ENCODE measurements at places on chromosomes 6 and 20.

GRCh38 chr6:15296735-15297134 is 50.9 kb downstream of the JARID2 start:
- DNase-seq = peak; percentile 17

DNA sequence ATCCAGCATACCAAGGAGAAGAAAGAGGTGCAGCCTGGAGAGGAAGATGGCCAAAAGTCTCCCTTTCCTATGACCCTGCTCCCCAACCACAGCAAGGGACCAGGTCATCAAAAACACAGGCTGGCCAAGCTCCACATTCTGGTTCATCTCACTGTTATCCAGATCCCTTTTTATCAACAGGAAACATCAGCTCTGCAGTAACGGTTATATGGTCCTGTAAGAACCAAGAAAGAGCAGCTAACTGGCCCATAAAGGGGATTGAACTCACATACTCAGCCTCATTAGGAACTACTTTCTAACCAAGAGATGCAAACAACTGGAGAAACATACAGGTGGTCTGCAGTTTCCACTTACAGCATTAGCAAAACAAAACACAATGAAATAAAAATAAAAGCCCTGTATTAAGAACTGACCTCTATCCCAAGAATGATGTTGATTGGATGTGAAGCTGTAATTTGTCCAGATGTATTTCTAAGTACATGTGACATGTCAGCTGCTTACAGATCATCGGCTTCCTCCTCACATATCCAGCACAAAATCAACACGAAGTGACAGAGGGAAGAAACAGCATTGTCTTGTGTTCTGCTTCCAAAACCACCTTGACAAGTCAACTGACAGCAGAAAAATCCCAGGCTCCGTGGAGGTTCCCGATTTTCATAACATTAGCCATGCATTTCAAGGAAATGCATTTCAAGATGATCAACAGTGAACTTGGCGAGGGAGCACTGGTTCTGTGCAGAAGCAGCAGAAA is 557.2 kb upstream of the AGPAT4 start:
- no peak for DNase-seq

DNA sequence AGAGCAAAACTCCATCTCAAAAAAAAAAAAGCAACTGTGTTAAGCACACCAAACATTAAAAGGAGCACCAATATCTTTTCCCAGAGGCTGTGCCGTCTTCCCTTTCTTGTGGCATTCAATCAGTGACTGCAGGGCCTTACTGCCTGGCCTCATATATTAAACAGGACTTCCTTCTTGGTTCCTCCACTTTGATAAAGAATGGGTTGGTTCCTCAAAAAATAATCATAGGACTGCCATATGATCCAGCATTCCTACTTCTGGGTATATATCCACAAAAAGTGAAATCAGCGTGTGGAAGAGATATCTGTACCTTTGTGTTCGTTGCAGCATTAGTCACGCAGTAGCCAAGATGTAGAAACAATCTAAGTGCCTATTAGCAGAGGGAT is 40.3 kb upstream of the GFOD1 start:
- no peak for DNase-seq

GRCh38 chr20:53079261-53079691 is 107.1 kb downstream of the TSHZ2 start:
- no peak for DNase-seq

DNA sequence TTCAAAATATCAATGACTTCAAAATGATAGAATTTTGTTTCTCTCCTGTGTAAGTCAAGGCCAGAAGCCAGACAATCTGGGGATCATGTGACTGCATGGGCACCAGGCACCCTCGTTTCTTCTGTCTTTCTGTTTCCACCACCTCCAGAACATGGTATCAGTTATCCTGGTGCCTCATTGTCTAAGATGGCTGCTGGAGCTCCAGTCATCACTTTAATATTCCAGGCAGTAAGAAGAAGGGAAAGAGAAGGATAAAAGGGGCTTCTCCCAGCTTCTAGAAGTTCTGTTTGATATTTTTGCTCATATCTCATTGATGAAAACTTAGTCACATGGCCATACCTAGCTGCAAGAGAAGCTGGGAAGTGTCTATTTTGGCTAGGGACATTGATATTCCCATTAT is 25.7 kb downstream of the ZNF341 start:
- no peak for DNase-seq

DNA sequence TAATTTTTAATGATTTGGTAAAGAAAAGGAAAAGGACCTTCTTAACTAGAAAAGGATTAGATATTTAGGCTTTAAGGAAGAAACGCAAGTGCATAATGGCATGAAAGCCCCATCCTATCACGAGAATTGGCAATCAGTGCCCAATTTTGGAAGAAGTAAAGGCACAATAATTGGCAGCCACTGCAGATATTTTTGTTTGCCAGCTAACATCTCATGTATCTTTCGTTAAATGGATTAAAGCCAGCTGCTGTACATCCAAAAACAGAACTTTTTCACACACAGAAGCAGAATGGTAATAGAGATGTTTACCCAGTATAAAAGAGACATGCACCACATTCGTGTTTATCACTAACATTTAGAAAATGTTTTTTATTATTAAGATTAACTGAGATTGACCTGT is 180.3 kb downstream of the C6orf118 start:
- DNase-seq = no peak

DNA sequence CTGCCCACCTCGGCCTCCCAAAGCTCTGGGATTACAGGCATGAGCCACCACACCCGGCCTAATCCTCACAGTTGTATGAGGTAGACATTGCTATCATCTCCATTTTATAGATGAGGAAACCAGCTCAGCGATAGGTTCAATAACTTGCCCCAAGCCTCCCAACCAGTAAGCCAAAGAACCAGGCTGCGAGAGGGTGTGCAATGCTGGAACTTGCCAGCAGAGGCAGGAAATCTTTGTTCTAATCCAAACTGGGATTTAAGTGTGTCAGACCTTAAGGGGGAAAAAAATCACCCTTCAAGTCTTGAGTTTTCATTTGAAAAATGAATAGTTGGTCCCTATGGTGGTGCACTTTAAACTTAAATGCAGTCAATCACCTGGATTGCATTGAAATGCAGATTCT is 20.1 kb upstream of the RNGTT start:
- no peak for DNase-seq

- DNase-seq = no peak
Measured at GRCh38 chr6:133553652-133554051, 312.5 kb downstream of the EYA4 start.

- DNase-seq = no peak
Measured at GRCh38 chr20:12970372-12970821, 38.4 kb upstream of the SPTLC3 start.

DNA sequence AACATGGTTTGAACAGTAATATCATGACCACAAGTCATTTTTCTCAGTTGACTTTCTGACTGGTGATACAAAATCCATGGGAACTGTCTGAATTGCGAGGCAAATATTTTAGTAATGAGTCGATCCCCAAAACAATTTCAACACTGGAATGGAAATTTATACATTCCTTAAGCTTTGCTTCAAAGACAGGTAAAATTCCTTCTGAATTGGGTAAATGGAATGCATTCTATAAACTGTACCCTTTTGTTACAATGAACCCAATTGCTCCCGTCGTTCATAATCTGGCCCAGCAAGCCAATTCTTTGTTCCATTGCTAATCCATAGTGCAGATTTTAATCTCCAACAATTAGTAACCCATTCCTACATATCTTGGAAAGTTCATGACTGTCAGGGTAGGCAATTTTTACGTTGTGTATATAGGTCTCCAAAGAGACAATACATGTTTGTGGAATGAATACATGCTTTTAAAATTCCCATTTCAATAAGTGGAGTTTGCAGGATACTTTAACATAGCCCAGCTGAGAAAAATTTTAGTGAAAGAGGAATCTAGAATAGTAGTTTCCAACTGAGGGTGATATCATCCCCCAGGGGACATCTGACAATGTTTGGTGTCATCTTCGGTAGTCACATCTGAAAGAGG is 32.7 kb downstream of the CYP24A1 start:
- no peak for DNase-seq

DNA sequence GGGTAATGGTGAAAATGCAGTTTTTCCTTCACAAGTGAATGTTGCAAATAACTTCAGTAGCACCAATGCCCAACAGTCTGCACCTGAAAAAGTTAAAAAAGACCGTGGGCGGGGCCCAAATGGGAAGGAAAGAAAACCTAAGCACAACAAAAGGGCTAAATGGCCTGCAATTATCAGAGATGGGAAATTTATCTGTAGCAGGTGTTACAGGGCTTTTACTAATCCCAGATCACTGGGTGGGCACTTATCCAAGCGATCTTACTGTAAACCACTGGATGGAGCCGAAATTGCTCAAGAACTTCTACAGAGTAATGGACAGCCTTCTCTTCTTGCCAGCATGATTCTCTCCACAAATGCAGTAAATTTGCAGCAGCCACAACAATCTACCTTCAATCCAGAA is 64.8 kb upstream of the SMIM8 start:
- no peak for DNase-seq

- DNase-seq = no peak
Measured at GRCh38 chr20:35597186-35597585, 18.4 kb upstream of the SPAG4 start.

DNA sequence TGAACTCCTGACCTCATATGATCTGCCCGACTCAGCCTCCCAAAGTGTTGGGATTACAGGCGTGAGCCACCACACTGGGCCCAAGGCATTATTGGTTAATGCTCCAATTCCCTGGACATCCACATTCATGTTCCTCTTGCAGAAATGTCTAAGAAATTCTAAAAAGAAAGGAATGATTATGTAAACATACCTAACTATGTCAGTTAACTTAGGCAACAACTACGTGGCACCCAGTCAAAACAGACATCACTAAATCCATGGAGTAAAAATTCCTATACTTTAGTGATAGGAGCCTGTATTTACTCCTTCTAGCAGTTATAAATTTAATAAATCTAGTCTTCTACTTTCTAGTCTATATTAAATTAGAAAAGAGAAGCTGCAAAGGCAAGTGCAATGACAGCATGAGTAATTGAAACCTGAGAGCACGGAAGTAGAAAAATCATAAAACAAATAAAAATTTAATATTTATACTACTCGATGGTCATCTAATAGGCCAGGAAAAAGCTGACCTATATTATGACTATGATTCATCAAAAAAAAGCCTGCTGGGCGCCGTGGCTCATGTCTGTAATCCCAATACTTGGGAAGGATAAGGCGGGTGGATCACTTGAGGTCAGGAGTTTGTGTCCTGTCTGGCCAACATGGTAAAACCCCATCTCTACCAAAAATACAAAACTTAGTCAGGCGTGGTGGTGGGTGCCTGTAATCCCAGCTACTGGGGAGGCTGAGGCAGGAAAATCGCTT is 4.2 kb downstream of the AHI1 start:
- no peak for DNase-seq

GRCh38 chr6:119355157-119355556 is 5.6 kb upstream of the MAN1A1 start:
- DNase-seq = no peak

Measured in stimulated activated CD8-positive, alpha-beta memory T cell treated with anti-CD3 and anti-CD28 coated beads, Interleukin-4, amount 100 ng/mL, for 24 hours (primary cell).